ENCODE measurements at places on chromosomes 7 and 10. TPM values are rescaled to one million over a fixed set of nuclear protein-coding genes. Genes with fewer than 3 reads are reported as not detected.

DNA sequence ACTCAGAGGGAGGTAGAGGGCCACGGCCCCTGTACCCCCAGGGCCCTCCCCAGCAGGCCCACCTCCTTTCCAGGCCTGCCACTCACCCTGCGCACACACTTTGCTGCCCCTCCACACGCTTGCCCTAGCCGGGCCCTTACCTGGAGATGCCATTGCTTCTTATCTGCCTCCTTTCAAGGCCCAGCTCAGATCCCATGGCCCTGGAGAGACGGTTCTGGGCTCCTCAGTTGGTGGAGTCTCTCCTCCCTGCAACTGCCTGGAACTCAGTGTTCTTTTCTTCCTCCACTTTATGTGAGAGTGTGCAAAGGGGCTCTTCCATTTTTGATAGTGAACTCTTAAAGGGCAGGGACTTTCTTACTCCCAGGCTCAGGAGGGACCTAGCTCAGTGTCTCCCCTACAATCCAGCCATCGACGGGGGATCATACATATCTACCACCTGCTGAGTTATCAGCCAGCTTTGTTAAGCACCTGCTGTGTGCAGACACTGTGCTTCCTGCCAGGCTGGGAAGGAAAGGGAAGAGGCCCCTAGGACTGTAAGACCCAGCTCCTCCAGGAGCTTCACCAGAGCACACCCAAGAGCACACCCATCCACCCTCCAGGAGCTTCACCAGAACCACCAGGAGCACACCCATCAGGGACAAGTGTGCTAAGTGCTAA lies 89.3 kb upstream of the MACROH2A2 start:
- H3K4me1 ChIP-seq, result no peaks in the 10 kb centered on the region
- H3K27ac ChIP-seq, result no peak overlapping the region
- no peak for DNase-seq
- no peaks in the 10 kb centered on the region for H3K36me3 ChIP-seq

- DNase-seq, result no peak
- H3K27me3 ChIP-seq, result no peaks in the 10 kb centered on the region
- peaks cover 6% of the 10 kb centered on the region for H3K4me1 ChIP-seq
- H3K36me3 ChIP-seq, result no peaks in the 10 kb centered on the region
- H3K4me3 ChIP-seq, result no peak overlapping the region
- no peak overlapping the region for H3K27ac ChIP-seq
Measured at GRCh38 chr10:60962946-60963345, 19.0 kb upstream of the RHOBTB1 start.

GRCh38 chr10:97889461-97890265 lies 40.0 kb downstream of the GOLGA7B start:
- no peak overlapping the region for H3K4me3 ChIP-seq
- peaks cover 29% of the 10 kb centered on the region for H3K4me1 ChIP-seq
- peak overlapping the region; percentile 71 for H3K27ac ChIP-seq
- no peaks in the 10 kb centered on the region for H3K36me3 ChIP-seq

Gene NKX2-3
- not detected for total RNA-seq

Gene AGAP6
- total RNA-seq, result 18.8 TPM

GRCh38 chr7:136131304-136131630 lies 154.1 kb upstream of the MTPN start:
- no peak overlapping the region for H3K4me3 ChIP-seq
- no peaks in the 10 kb centered on the region for H3K4me1 ChIP-seq
- H3K27me3 ChIP-seq, result no peaks in the 10 kb centered on the region
- no peak for DNase-seq
- no peak overlapping the region for H3K27ac ChIP-seq
- H3K36me3 ChIP-seq, result no peaks in the 10 kb centered on the region

GRCh38 chr7:27203365-27203953 lies 3.6 kb upstream of the HOXA13 start:
- no peak for DNase-seq
- H3K4me1 ChIP-seq, result peaks cover 5% of the 10 kb centered on the region
- H3K36me3 ChIP-seq, result no peaks in the 10 kb centered on the region
- no peak overlapping the region for H3K27ac ChIP-seq
- no peak overlapping the region for H3K4me3 ChIP-seq
- peaks cover 94% of the 10 kb centered on the region for H3K27me3 ChIP-seq

Gene STAG3
- 2.4 TPM for total RNA-seq

GRCh38 chr7:122188785-122189184 lies 44.7 kb upstream of the AASS start:
- H3K36me3 ChIP-seq, result no peaks in the 10 kb centered on the region
- H3K4me1 ChIP-seq, result peaks cover 4% of the 10 kb centered on the region
- no peak for DNase-seq
- H3K4me3 ChIP-seq, result no peak overlapping the region
